ENCODE measurements at places on chromosomes 13 and 19.

DNA sequence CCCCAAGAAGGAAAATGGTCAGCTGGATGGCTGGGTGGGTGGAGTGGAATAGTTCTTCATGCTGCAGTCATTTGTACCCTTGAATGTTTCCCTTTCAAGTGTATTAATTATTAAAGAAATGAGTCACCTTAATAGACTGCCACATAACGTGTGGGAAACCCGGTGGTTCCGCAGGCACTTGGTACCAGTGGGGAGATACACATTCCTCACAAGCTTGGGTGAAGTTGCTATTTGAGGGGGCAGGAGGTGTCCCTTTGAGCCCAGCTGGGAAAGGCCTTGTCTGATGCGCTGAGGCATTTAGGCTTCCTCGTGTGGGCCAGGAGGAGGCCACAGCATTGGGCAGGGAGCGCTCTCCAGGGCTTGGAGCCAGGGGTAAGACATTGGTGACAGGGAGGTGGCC, 57.7 kb downstream of the ATP8A2 start:
- DNase-seq, result no peak

DNA sequence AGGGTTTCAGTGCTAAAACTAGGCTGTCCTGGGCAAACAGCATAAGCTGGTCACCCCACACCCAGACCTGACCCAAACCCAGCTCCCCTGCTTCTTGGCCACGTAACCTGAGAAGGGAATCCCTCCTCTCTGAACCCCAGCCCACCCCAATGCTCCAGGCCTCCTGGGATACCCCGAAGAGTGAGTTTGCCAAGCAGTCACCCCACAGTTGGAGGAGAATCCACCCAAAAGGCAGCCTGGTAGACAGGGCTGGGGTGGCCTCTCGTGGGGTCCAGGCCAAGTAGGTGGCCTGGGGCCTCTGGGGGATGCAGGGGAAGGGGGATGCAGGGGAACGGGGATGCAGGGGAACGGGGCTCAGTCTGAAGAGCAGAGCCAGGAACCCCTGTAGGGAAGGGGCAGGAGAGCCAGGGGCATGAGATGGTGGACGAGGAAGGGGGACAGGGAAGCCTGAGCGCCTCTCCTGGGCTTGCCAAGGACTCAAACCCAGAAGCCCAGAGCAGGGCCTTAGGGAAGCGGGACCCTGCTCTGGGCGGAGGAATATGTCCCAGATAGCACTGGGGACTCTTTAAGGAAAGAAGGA, 2.8 kb downstream of the PPP1R12C start:
- no peak for DNase-seq

- no peak for DNase-seq
These were observed 24.3 kb downstream of the GNG7 start for GRCh38 chr19:2678044-2678671.

DNA sequence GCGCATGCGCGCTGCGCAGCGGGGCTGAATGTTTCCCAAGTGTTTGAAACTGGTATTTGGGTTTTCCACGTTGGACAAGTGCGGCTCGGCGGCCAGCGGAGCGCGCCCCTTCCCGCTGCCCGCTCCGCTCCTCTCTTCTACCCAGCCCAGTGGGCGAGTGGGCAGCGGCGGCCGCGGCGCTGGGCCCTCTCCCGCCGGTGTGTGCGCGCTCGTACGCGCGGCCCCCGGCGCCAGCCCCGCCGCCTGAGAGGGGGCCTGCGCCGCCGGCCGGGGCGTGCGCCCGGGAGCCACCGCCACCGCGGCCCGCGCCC, at the start of gene ING1:
ING1 (plus strand) TSS at position 59 of the 311 bp plus-strand sequence. CDS start 450 bp downstream, outside the sequence.
- no peak for DNase-seq

GRCh38 chr13:67122251-67122650, 107.9 kb downstream of the PCDH9 start:
- DNase-seq, result no peak

DNA sequence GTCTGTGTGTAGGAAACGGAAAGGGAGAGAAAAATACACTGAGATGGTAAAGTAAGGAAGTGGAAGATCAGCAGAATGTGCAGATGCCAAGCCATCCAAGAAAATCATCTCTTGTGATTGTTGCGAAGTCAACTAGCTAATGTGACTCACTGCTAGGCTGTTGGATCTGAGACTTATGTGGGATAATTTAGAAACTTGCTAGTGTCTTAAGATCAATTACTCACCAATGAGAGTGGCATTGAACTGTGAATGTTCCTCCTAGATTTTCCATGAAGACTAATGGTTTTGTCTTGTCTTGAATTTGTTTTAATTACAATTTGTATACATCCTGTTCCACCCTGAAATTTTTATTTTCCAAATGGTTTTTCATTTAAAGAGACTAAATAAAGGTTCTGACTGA, 771.6 kb downstream of the EFNB2 start:
- DNase-seq, result no peak

DNA sequence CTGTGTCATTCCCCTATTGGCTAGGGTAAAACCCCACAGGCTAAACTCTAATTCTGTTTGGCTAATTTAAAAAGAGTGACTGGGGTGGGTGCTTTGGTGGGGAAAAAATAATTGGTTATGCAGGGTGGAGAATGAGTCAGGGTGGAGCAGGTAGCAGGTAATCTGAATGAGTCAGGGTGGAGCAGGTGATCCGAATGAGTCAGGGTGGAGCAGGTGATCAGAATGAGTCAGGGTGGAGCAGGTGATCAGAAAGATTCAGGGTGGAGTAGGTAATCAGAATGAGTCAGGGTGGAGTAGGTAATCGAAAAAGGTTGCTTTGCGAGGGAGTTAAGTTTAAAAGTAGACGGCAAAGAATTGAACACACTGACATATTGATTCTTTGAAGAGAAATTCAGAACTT, 1218.8 kb upstream of the ATXN8OS start:
- no peak for DNase-seq

GRCh38 chr13:99477493-99477892, 23.8 kb upstream of the TM9SF2 start:
- DNase-seq, result no peak

DNA sequence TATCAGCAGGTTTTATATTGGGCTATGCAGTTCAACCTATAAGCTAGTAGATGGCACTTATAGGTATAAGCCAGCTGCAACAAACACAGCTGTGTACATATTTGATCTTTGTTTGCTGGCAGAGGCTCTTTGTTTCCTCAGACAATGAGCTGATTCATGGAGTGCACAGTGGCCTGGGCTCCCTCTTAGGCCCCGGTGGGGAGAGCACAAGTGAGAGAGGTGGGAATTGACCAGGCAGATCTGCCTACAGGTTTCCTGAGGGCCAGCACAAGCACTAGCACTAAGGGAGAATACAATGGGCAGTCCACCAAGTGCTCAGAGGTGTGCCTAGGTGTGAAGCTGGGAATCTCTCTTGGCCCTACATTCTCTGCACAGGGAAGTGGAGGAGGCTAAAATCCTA, 1390.7 kb downstream of the SLITRK5 start:
- no peak for DNase-seq

GRCh38 chr19:5809053-5809452, 4.2 kb downstream of the NRTN start:
- no peak for DNase-seq
